H7 (cell line): ENCODE measurements at places on chromosomes 1 and 21. TPM values are rescaled to one million over a fixed set of nuclear protein-coding genes. Genes with fewer than 3 reads are reported as not detected.

Gene HP1BP3
- total RNA-seq: 119 and 137 TPM in 2 replicates

Gene LMOD1
- 0.42 and 0.48 TPM in 2 replicates for total RNA-seq

DNA sequence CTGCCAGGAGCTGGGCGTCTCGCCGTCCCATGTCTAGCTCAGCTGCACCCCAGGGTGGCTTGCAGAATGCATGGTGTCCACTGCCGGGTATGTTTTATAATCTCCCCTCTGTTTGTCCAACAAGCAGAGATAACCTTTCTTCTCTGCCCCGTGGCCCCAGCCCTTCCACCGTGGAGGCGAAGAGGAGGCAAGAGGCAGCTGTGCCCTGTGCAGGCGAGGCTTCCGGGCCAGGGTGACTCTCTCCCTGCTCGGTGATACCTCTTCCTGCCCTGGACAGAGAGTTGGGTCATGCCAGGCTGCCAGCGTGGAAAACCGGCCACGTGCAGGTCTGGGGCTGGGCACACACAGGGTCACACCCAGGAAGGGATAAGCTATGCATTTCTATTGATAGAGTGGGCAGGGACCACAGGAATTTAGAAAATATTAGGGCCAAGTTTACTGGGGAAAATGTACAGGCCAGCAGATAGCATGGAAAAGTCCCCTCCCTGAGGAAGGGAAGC lies at the start of gene TFF2:
Gene TFF2 (minus strand): TSS at position 68 of the 500 bp plus-strand sequence. CDS start 37 bp downstream, at position 31.
- DNase-seq: no peak

GRCh38 chr1:77253211-77253610 lies 28.6 kb upstream of the AK5 start:
- DNase-seq: no peak

- DNase-seq: peak; percentile 16
Measured at GRCh38 chr1:198423673-198424072, 116.8 kb downstream of the ATP6V1G3 start.

GRCh38 chr1:20071416-20071815 lies 1.4 kb downstream of the PLA2G5 start:
- no peak for DNase-seq

DNA sequence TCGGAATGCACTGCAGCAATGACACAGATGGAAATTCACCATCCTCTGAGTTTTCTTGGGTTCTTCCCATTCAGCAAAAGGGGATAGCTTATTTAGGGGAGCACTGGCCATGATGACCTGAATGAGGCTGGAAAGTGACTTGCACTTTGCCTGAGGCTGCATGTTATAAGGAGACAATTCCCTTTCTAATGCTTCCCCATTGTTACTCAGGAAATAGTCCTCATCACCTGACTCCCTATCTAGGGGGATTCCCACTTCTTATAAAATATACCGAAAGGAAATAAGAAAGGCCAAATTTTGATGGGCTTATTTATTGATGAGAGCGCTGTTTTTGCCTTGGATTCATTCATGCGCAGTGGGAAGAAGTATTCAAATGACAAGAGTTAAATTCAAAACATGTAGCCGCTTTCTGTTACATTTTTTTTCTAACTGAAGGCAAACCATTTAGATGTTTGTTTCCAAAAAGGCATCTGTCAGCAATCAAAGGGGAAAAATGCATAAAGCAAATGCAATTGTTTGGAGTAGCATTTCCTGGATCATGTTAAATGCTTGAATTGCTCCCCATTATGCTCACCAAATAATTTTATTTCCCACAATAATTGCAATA lies 220.3 kb upstream of the NFIA start:
- no peak for DNase-seq

DNA sequence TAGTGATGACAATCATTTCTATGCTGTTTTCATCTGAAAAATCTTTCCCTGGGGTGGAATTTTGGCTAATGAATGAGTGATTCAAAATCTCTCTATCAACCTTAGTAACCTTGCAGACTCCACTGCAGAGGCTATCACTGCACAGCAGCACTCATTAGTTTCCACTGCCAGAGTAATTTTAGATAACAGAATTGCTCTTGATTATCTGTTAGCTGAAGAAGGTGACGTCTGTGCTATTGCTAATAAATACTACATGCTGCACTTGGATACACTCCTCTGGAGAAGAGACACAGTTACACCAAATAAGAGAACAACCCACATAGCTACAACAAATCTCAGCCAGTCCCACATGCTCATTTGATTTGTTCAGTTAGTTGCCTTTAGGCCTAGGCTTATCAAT lies 1348.4 kb downstream of the NCAM2 start:
- DNase-seq: no peak

DNA sequence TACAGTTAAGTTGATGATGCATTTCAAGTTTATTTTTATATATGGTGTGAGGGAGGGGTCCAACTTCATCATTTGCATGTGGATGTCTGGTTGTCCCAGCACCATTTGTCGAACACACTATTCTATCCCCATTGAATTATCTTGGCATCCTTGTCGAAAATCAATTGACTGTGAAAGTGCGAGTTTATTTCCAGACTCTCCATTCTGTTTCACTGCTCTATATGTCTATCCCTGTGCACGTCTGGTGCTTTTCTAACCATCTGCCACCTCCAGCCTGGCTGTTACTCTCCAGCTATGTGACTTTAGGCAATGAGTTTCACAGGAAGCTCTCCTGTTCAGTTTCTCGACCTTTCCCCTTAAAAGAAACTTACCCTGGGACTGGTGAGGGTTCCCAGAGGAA lies 137.1 kb upstream of the KLHDC7A start:
- no peak for DNase-seq

DNA sequence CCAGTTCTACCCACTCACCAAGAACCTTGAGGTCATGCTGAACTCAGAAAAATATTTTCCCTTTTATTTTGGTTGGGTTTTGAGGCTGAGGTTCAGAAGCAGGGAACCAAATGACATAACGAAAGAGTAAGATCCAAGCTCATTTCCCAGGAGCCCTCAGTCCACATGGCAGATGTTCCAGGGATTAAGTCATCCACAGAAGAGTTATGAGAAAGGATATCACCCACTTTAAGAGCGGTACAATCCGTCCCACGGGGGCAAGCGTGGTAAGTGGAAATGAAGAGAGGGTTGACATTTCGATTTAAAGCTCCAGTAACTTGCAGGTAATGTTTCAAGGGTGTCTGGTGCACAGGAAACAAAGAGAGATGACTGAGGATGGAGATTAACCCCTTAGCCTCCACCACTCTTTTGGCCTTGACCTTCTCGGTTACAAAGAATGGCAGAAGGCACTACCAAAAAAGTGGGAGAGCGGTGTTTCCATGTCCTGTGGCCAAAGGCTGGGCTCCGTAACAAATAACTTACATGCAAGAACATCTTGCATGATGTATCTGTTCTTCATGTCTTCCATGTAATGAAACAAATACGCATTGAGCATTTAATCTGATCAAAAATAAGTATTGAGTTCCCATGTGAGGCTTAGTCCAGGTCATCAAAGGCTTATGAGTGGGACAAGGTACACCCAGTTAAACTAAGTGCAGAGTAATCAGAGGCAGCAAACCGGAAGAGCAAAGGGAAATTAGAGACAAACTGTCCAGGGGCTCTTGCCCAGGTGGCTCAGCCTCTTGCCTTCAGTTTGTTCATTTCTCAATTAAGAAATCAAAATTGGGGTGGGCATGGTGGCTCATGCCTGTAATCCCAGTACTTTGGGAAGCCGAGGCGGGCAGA lies 241.4 kb downstream of the TOMM20 start:
- DNase-seq: no peak

- no peak for DNase-seq
Measured at GRCh38 chr1:40876436-40876761, 14.2 kb upstream of the CITED4 start.
